ENCODE measurements at places on chromosomes 4 and X.

GRCh38 chr4:41072021-41072777 is 142.1 kb downstream of the APBB2 start:
- DNase-seq = peak; percentile 53

GRCh38 chr4:114180481-114180880 is 201.0 kb upstream of the ARSJ start:
- no peak for DNase-seq

GRCh38 chr4:119498527-119498926 is 130.1 kb downstream of the PDE5A start:
- DNase-seq = peak; percentile 32

- DNase-seq = no peak
These were observed 73.6 kb downstream of the DCK start for GRCh38 chr4:71066737-71067716.

GRCh38 chrX:53290441-53291041 is 9.2 kb upstream of the IQSEC2 start:
- DNase-seq = no peak

- DNase-seq = no peak
These were observed 317.5 kb downstream of the DHRSX start for GRCh38 chrX:2183193-2183725.

DNA sequence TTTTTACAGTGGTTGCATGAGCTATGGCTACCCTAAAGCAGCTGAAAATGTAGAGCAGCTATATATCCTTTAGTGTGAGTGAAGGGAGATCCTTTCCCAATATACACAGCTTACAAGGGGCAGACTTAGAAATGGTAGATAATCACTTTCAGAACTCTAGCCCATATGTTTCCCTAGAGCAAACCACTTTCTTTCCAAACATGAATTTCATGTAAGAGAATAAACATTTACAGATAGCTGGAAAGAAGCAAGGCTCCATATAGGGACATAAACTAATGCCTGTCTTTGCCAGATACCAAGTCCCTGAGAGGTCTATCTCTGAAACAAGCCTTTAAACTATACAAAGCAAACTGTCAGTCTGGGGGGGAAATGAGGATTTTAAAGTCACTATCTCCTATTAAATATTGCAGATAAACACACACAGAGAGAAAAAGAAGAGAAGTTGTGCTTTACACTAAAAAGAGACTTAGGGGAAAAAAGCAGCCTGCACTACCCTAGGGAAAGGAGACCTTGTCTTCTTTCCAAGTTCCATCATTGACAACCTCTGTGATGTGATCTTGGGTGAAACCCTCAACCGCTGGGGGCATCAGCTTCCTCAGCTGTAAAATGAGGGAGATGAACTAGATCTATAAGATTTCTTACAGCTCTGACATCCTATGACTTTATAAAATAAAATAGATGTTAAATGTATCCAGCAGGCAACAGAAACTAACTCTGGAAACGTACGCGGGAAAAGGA is 73.6 kb downstream of the TMEM156 start:
- no peak for DNase-seq

DNA sequence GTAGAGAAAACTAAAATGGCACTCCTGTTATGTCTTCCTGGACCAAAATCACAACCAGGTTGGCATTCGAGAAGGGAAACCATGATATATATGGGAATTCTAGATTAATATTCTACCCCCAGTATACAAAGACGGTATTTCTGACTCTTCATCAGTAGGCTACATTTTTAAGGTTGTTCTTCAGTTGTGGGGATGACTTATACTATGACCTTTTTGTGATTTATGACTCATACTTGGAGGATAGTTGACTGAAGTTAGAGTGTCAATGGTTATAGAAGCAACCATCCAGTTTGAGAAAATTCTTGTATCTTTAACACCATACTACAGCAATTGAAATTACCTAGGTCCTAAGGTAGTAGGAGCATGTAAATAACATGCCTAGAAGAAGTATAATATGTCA is 49.8 kb upstream of the CYSLTR1 start:
- DNase-seq = no peak

GRCh38 chrX:112759966-112760365 is 80.2 kb upstream of the LHFPL1 start:
- no peak for DNase-seq

DNA sequence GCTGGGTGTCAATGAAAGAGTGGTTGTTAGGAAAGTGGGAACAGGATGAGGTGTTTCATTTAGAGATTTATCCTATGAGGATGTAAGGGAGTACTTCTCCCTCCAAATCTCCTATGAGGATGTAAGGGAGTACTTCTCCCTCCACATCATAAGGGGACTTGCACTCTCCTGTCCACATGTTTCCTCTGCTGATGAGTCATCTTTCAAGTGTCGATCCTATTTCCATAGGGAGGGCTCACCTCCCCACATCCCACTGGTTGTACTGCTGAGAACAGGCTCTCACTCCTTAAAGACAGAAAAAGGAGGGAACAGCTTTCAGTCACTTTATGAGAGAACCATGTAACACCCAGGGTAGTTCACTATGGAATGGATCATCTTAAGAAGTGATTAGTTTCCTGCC is 65.0 kb downstream of the INPP4B start:
- no peak for DNase-seq

DNA sequence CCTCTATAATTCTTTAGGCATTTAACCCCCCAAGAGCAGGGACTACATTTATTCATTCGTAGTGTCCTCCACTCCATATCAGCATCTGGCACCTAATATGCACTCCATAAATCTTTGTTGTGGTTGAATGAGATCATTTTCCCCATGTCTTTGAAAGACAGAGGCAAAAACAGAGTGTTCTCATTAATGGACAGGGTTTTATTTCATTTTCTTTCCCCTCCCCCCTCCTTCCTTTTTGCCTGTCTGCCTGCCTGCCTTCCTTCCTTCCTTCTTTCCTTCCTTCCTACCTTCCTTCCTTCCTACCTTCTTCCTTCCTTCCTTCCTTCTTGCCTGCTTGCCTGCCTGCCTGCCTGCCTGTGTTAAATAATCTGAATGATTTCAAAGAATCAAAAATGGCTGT is 83.2 kb downstream of the SHROOM3 start:
- no peak for DNase-seq

- DNase-seq = no peak
These were observed 17.7 kb downstream of the FOXR2 start for GRCh38 chrX:55640854-55641253.

DNA sequence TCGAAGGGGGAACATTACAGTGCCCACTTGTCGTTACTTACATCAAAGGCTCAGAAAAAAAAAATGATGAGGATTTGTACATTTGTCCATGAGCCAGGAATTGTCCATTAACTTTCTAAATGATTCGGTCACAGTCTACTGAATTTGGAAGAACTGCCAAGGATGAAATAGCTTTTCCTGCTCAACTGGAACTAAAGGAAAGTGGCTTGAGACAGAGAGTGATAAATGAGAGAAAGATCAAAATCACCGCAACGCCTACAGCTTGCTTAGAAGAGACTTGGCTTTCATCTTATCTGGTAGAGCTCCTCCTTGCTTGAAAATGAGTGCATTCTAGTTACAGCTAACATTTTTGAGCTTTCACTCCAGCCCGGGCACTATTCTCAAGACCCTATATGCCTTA is 55.5 kb upstream of the ADGRG2 start:
- DNase-seq = no peak

DNA sequence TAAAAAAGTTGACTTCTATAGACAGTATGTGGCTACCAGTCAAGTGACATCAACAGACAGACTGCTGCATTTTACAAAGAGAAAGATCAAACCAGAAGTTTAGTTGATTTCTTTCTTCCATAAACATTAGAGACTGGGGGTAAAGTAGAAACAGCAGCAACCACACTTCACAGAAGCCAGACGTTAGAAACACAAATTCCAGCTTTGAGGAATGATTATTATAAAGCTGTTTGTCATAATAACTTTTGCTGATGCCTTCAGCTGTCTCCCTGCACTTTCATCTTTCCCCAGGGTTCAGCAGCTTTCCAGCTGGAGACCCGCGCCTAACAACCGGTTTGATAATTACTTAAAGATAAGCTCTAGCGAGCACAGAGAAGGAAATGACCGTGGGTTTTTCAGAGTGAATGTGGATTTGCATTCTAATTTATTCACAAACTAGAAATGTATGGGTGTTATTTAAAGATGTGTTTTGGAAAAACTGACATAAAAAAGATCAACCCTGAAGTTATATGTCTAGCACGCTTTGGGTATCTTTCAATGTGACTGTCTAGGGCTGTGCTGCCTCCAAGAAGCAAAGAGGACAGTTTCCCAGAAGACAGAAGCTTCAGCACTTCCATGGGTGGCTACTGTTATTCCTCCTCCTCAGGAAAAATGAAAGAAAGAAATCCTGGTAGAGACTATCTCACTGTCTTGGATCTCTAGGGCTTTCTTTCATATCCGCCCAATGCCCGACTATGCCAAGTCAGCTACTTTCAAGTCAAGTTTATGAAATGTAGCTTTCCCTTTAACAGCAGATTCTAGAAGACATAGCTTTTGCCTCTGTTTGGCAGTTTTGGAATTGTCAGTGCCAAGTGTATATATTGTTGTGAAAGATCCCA is 15.0 kb upstream of the ENAM start:
- DNase-seq = no peak

GRCh38 chr4:70778888-70779422 is 57.2 kb downstream of the RUFY3 start:
- DNase-seq = no peak

DNA sequence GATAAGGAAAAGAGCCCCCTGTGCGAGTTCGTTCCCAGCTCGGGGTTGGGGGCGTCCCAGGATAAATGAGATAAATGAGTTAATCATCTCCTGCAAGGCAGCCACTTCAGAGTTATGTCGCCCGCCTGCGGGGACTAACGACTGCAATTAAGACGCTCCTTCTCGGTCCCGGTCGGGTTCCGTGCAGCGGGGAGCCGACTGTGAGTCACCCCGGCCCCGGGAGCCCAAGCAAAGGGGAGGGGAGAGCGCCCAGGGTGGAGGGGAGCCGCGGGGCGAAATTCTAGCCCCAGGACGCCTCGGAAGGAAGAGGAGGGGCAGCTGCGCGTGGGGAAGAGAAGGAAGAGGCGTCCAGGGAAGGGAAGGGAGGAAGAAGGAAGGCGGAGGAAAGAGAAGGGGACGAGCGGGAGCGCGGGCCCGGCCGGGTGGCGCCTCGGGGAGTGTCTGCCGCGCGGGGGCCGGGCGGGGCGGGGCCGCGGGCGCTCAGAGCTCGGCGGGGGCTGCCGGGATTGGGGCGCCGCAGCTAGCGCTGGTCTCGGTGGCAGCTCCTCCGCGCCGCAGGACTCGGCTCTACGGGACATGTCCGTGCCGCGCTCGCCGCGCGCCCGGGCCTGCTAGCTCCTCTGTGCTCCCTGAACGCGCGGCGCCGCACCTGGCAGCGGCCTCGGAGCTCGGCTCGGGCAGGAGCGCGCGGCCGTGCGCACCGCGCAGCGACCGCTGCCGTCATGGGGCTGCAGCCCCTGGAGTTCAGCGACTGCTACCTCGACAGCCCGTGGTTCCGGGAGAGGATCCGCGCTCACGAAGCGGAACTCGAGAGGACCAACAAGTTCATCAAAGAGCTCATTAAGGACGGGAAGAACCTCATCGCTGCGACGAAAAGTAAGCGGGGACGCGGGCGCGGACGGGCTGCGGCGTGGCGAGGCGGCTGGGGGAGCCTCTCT is at the start of gene ARHGAP10:
Gene ARHGAP10, plus strand, starts transcription at position 509 of the 938 bp plus-strand sequence. Its CDS starts 214 bp downstream, at position 723.
- DNase-seq = peak; percentile 15

DNA sequence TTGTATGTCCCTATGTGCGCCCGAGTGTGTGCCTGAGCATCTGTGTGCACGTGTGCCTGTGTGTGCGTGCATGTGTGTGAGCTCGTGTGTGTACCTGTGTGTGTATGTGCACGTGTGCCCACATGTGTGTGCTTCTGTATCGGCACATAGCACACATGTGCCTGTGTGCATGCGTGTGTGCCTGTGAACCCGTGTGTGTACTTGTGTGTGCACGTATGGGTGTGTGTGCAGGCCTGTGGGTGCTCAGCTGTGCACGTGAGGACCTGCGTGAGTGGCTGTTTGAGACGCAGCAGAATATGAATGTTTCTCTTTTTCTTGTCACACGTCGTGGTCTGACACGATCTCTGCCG is 4.3 kb downstream of the AKAP17A start:
- DNase-seq = no peak

GRCh38 chr4:24433515-24434214 is 150.7 kb downstream of the DHX15 start:
- DNase-seq = no peak

DNA sequence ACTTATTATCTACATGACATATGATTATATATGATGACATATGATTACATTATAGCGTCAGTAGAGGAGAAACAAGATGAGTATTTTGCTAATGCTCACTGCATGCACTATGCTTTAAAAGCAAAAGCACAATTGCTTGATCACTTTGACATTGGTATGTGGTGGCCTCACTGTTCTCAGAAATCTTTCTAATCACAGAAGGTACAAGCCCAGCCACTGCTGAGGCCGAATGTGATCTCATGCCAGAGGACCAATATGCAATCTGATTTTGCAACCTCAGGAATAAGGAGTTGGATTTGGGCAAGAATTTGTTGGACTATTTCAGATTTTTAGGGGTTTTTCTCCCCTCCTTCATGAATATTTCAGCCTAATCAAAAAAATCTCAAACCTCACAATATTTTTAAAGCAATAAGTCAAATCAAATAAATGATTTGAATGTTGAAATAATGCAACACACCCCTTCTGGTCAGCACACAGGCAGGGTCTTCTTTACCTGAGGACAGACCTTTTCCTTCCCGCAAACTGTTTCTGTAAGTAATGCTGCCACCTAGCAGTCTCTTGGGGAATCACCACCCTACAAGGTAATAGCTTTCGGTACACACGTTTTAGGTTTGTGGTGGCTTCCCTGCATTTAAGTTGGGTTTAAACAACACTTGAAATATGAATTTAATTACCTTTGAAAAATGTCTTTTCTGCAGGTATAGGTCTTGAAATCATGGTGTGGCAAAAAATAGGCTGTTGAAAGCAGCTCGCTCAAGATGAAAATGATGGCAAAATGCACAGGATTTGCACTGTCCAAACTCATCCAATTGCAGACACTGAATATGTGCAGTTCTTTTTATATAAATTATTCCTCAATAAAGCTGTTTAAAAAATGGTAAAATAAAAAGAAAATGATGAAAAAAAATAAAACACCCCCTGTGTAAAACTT is 4.8 kb upstream of the CXCL13 start:
- no peak for DNase-seq

DNA sequence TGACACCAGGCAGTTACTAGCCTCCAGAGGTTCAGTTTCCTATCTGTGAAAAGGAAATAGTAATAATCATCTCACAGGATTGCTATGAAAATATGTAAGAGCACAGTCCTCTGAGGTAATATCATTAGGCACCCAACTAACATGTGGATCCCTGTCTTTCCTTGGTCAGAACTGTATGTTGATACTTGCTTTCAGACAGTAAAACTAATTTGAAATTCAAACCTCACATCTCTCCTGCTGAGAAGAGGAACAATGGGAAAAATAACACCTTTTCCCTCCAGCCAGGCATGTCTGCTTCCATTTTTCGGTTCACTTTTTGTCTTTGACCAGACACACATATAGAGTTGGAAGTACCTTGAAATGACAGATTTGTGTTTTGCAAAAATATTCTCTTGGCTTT is 262.7 kb downstream of the IL15 start:
- no peak for DNase-seq

- DNase-seq = no peak
These were observed 45.8 kb downstream of the SLC39A8 start for GRCh38 chr4:102299354-102300107.

Data from substantia nigra (tissue), 51 donors.